ENCODE measurements at places on chromosomes 3 and 15.

DNA sequence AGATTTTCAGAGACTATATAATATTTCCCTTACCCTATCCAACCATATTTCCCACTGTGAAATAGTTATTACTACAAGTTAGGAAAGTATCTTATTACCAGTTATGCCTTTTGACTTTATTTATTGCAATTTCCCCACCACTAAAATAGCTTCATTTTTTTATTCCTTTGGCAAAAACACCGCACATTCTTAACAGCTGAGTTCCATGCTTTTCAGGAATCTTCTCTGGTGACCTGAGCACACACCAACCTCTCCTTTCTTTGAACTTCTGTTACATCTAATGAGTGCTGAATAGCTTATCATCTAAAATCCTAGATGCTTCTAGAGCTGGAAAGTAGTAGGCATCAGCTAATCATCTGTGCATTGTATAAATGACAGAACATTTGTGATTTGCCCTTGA lies 99.1 kb downstream of the UBE2E2 start:
- DNase-seq: no peak

DNA sequence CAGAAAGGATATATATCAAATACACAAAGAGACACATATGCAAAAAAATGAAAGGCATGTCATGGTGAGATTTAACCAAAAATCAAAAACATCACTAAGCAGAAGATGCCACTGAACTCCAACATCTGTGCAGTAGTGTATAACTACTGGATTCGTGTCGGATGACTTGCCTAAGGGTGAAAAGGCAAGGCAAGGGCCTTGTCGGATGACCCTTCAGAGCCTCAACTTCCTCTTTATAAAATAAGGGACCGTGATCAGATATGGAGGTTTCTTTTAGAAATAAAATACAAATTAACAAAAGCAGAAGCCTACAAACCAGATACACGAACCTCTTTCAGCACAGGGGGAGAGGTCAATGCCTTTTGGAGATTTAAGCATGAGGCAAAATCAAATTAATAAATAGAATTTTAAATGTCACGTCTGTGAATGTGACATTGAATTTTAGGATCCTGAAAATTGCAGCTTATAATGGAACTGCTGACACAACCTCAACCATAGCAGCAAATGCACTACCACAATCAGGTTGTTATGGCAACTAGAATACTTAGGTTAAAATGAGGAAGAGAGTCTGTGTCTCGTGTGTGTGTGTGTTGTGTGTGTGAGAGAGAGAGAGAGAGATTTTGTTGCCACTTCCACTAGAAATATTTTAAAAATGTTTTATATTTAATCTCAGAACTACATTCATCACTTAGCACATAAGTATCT lies 8.3 kb upstream of the CHRM5 start:
- DNase-seq: no peak

DNA sequence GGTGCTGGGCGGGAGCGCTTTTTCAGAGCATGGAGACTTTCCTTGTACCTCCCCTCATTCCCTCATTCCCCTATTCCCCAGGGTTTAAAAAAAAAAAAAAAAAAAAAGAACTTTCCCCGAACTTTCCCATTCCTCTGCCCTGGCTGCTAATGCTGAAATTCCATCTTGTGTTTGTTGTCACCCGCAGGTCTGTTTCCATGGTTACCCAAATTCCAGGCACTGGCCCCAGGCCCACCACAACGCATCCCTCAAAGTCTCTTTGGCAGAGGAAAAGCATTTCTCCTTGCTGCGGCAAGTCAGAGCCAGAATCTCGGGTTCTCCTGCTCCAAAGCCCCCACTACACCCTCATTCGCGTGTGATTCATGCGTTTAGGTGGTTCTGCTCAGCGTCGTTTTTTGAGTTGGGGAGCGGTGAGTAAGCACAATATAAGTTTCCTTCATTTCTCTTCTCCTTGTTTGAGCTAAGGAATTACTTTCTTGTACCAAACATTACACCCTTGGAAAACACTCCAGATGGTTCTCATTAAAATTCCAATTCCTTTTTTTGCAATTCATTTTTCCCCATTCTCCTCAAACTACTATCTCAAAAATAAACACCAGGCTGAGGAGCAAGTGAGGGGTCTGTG lies 21.6 kb downstream of the ANAPC13 start:
- DNase-seq: no peak

DNA sequence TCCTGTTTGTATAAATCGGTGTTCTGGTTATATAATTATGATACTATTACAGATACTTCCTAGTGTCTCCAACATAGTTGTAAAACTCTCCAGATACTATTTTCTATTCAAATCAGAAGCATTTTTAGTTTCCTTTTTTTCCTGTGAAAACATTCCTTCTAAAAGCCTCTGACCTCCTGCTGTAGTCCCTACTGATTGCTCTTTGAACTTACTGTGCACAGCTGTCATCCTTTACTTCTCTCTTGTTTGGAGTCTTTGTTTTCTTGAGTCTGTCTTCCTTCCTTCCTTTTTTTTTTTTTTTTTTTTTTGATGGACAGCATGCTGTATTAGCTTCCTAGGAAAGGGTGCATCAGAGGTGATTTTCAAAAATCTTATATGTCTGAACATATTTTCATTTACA lies 28.9 kb downstream of the NR2C2 start:
- DNase-seq: no peak

- DNase-seq: no peak
These were observed 56.2 kb downstream of the ATP2C1 start for GRCh38 chr3:130950124-130950523.

GRCh38 chr3:48990636-48991469 lies 812 bp downstream of the P4HTM start:
- DNase-seq: no peak

DNA sequence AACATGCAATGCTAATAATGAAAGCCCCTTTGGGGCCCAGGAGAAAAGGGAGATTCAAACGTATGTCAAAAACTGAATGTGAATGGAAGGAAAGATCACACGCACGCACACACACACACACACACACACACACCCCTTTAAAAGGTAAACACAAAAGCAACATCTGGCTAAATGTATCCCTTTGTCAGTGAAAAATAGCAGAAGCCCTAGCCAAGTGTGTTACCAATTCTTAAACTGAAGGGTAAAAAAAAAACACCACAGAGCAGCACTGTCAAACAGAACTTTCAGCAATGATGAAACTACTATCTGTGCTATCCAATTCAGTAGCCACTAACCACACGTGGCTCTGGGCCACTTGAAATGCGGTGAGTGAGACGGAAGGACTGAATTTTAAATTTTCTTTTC lies 4.9 kb downstream of the RFTN1 start:
- DNase-seq: no peak

GRCh38 chr3:87626546-87626945 lies 350.2 kb upstream of the POU1F1 start:
- no peak for DNase-seq

GRCh38 chr3:64343689-64344430 lies 118.6 kb upstream of the PRICKLE2 start:
- DNase-seq: no peak

- DNase-seq: no peak
These were observed 5.4 kb downstream of the CRYGS start for GRCh38 chr3:186538779-186539178.

GRCh38 chr3:146498002-146498736 lies 28.8 kb upstream of the PLSCR2 start:
- DNase-seq: no peak

- DNase-seq: no peak
These were observed 67.2 kb downstream of the EIF4E3 start for GRCh38 chr3:71657831-71658530.

DNA sequence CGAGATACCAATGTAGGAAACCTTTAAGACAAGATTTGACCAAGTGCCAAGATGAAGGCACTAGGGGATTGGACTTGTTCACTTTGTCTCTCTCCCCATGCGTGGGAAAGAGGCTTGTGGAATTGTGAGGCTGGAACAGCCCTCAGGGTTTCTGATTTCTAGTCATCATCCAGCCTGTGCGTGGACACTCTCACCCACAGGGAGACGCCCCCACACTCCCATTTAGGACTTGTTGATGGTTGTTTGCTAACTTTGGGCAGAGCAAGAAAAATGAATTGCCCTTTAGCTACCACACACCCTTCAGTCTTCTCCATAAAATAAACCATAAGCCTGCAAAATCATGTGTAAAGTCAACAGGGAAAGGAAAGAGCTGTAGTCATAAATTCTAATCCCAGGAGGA lies 18.4 kb downstream of the ACKR2 start:
- DNase-seq: no peak

DNA sequence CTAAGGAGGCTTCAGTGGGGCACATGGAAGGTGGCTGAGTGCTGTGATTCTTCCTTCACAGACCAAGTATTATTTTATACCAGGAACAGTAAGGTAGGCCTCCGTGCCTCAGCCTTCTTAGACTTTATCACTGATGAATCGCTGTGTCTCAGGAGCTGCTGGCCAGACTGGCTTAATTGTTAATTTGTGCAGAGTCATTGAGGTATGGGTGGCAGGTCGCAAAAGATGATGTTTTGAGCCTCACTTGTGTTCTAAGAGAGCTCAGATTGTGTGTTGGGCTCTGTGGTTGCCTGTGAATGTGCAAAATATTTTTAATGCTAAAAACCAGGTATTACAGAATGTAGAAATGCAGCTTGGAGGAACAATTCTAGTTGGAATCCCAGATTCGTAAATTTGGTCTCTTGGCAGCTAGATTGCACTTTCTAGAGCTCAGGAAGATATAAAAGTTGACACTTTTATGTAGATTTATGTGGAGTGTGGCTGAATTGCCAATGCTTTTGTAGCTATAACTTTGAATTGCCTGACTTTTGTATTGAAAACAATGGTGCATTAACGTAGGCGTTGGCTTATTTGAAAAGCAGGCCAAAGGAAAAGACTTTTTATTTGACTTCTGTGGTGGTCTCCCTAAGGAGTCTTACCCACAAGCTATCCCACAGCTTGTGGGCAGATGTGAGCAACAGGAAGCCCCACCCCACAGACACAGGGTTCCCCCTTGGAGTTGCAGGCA lies 53.4 kb downstream of the LARS2 start:
- no peak for DNase-seq

DNA sequence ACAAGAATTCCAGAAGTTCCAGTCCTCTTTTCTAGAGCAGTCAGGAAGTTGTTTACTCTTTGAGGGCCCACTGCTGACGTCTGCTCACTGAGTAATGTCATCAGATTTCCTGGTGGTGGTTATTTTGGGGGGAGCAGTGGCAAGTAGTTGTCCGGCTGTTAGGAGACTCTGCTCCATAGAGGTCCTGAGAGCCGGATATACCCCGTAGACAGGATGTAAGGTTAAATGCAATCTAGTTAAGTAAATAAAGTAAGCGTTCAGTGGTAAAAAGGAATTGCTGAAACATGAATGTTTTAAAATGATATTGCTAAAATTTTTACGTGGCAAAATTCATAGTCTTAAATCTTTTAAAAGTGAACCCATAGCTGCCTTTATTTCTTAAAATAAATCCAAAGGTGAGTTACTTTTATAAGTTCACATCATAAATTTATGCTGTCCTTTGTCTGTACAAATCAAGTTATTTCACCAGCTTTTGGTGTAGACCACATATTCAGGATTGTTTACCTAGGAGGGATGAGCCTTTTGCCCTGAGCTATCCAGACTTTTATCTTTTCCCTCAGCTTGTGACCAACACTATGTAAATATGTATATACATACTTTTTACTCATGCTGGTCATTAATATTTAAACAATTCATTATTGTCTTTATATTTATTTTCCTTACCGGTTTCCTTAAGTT lies 65.8 kb downstream of the PDE8A start:
- DNase-seq: no peak

DNA sequence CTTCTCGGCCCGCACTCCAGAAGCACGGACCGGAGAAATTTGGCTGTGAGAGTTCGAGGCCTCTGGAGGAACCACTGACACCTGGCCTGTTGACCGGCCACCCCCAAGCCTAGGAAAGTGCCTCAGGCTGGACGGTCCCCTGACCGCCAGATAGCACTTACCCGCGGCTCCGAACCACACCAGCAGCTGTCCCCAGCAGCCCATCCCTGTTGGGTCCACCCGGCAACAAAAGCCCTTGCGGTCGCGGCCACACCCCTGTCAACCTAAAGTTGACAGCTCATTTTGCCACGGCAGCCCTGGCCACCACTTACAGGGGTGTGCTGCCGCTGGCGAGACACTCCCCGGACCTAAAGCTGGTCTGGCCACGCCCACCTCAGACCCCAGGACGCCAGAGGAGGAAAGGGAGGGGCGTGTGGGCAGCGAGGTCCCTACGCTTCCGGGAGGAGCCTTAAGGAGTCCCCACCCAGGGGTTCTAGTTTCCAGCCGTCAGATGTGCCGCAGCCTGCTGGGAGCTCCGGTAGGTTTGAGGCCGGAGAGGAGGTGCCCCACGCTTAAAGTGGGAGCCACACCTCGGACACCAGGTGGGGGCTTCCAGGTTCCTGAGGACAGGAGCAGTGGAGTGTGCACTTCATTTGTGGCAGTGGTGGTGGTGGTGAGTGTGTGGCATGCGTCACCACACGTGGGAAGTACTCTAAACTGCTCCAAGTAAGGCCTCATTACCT lies at the start of gene LTK:
Gene LTK (minus strand): TSS at position 322 of the 722 bp plus-strand sequence. CDS start 118 bp downstream, at position 204.
- no peak for DNase-seq

GRCh38 chr3:106276151-106276550 lies 407.3 kb upstream of the CBLB start:
- no peak for DNase-seq

DNA sequence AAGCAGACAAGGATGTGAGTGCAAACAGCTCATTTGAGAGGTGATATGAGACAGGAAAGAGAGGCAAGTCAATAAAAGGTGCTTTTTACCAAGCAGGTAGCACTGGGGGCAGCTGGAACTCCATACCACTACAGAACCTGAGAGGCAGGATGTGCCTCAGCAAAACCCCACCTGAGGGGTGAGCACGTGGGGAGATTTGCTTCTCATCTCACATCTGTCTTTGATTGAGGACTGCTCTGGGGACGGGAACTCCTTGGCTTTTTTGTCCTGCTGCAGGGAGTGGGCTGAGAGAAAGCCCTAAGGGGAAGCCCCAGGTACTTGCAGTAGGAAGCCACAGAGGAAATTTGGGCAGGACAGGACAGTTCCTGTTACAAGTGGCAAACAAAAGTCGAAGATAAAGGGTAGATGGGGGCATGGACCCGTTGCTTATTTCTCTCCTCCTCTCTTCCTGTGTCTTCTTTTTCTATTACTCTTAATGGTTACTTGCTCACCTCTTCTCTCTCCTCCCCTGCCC lies 27.1 kb downstream of the CFAP161 start:
- DNase-seq: no peak

- DNase-seq: no peak
These were observed 180.2 kb upstream of the CBLB start for GRCh38 chr3:106048946-106049481.

GRCh38 chr3:17054301-17054981 lies 169.7 kb downstream of the PLCL2 start:
- no peak for DNase-seq

- no peak for DNase-seq
These were observed 215.3 kb upstream of the CGNL1 start for GRCh38 chr15:57160823-57161560.

- no peak for DNase-seq
These were observed 88.6 kb upstream of the SPRED1 start for GRCh38 chr15:38164061-38164460.

DNA sequence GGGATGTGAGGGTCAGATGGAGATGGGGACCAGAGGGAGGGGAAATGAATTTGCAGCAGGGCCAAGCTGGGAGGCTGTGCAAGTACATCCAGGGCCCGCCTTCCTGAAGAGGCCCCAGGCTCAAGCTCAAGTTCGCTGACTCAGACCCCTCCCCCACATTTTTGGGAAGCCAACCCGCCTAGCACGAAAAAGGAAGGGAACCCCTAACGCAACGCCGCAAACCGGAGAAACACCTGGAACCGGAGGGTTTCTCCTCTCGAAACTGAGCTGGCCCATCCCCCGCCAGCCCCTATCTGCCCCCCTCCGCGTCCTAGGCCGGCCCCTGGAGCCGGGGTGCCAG lies 624 bp downstream of the AP3B2 start:
- DNase-seq: no peak

All from stimulated activated CD8-positive, alpha-beta memory T cell treated with anti-CD3 and anti-CD28 coated beads, Interleukin-2, amount 100 ng/mL, for 1 hour (primary cell).